ENCODE measurements at places on chromosomes 2 and 18.

GRCh38 chr2:212520340-212520739 is 18.3 kb downstream of the ERBB4 start:
- DNase-seq, result peak; percentile 16

DNA sequence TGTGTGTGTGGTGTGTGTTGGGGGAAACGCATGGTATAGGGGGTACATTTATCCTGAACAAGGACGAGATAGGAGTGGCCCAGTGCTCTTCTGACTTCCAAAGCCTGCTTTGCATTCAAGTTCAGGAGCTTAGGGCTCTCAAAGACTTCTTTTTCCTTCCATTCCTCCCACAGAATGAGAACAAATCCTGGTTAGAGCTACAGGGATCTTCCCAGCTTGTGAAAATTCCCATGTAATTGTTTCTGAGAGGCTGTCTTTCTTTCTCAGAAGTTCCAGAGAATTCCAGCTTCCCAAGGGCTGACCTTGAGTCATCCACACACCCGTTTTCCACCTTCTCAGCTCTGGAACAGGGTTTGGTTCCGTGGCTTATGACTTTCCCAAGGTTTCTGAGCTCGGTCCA is 38.9 kb downstream of the FASTKD2 start:
- no peak for DNase-seq

GRCh38 chr2:216044883-216045486 is 31.6 kb upstream of the MREG start:
- no peak for DNase-seq

GRCh38 chr2:219527472-219527871 is 13.2 kb downstream of the ASIC4 start:
- no peak for DNase-seq

DNA sequence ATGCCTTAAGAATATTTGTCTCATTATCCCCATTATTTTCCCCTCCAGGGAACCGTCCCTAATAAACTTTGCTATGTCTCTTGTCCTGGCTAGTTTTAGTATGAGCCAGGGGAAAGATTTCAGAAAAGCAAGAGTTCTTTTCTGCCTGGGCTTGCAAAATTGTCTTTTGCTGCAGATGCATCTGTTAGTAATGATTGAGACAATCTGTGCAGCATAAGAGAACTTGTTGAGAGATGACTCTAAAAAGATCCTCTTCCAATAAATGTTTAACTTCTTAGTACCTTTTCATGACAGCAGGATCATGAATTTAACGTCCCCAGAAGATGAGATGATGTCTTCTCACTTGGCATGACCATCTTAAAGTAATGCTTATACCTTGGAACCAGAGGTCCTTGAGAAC is 172.5 kb upstream of the CREB1 start:
- DNase-seq, result no peak

DNA sequence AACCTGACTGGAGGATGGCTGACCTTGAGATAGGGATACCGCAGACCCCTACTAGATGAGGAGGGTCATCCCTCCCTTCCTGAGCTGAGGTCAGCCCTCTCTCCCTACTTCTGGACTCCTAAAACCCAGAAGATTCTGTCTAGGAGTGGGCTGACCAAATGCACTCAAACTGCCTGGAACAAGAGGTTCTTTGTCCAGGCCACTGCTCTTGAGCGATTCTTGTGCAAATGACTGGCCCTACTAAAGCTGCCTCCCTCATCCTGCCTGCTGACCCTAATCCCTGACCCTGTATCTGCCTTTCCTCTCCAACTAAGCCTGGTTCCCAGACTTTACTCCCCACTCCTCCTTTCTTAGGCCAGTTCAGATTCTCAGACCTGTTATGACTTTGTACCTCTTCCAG is 56.2 kb downstream of the EFR3B start:
- DNase-seq, result no peak

GRCh38 chr18:40751186-40751585 is 1203.8 kb upstream of the PIK3C3 start:
- DNase-seq, result no peak

DNA sequence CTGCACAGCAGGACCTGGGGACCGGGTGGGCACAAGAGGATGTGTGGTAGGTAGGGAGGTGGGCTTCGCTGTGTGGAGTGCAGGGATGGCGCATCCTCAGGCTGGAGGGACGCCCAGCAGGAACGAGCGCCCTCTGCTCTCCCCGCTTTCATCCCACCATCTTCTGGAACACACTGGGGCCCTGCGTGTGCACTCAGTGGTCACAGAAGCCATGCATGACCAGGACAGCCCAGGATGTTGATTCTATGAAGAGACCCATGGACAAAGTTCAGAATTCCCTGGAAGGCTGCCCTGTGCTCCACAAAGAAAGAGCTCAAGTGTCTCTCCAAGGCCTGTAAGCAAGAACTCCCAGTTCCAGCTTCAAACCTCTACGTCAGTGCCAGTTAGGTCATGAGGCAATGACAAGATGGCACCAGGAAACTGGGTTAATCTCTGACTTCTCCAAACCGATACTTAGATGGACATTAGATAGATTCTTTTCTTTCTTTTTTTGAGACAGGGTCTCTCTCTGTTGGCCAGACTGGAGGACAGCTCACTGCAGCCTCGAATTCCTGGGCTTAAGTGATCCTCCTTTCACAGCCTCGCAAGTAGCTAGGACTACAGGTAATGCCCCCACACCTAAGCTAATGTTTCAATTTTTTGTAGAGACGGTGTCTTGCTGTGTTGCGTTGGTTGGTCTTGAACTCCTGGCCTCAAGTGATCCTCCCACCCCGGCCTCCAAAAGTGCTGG is 3.4 kb downstream of the SLC66A2 start:
- no peak for DNase-seq

DNA sequence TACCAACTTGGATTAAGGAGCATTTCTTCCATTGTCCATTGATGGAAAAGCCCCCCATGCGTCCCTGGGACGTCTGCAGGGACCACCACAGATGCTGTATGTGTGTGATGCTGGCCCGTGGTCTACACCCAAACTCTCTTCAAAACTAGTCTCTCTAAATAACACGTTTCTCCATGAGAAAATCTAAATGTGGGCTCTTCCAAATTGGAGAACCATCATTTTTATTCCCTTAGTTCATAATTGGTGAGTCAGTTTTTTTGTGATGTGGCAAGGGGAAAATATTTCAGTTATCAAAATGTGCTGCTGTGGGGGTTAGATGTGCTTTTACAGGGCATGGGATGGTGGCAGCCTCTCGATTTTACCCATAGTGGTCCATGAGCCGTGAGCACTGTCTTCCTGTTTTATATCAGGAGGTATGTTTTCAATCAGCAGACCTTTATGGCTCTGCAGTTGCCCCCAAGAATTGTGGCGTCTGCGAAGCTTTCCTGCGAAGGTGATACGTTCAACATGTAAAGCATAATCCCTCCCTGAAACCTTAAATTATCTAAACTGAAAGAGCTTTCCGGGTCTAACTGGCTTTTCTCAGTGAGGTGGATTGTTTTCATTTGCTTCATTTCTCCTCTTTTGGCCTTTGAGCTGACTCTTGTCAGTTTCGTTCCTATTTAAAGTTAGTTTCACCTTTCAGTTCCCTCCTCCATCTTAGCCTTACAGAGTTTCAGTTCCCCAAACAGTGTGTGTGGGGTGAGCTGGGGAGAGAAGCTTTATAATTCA is 78.4 kb downstream of the SETBP1 start:
- no peak for DNase-seq

DNA sequence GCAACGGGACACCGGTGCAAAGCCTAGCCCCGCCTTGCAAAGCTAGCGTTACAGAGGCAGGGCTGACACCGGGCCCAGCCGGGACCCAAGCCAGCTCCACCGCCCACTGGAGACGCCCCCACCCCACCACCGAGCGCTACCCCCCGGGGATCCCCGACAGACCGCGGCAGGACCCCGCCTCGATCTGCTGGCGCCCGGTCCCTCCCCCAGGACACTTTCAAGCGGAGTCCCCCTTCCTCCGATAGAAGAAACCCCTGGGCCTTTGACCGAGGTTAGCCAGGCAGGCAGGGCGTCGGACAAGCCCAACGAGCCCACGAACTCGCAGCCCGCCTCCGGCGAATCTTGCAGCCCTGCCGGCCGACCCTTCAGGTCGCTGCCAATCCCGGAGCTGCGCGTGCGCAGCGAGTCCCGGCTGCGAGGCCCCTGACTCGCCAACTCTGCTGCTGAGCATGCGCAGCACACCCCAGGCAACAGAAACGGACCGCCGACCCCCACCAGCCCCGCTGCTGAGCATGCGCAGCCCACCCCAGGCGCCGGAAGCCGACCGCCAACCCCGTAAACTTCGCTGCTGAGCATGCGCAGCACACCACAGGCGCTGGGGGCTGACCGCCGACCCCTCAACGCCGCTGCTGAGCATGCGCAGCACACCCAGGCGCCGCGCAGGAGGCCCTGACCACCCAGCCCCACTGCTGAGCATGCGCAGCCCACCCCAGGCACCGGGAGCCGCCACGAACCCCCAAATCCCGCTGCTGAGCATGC is 656 bp downstream of the ADI1 start:
- DNase-seq, result peak; percentile 98

GRCh38 chr2:138827426-138828054 is 47.4 kb upstream of the NXPH2 start:
- DNase-seq, result peak; percentile 81

- no peak for DNase-seq
Measured at GRCh38 chr2:49686291-49686690, 532.0 kb upstream of the FSHR start.

GRCh38 chr2:106189325-106189724 is 4.8 kb downstream of the UXS1 start:
- no peak for DNase-seq

DNA sequence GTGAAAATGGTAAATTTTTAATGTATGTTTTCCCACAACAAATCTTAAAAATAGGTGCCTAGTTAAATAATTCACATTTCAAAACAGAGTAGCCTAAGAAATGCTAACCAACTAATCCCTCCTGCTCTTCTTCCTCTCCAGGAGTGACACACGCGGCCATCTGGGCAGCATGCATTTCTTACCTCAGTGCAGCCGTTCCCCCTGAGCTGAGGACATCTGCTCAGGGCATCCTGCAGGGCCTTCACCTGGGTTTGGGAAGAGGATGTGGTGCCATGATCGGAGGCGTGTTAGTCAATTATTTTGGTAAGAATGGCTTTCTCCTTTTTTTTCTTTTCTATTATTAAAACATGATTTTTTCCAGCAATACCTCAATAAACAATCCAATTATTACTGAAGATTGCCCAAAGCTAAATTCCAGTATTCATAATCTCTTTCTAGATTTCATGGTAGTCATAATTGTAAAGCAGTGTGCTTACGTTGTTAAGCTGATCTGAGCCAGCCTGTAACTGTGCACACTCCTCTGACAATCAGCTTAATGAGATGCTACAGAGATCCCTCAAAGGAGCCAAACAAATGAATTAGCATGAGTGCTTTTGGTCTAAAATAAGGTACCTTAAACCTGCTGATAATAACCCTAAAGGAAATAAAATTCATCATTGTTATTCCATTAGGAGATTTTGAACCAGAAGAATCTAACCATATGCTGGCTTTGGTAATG is 45.8 kb downstream of the NEMP2 start:
- DNase-seq, result no peak

GRCh38 chr2:27263287-27264252 is 723 bp upstream of the SLC30A3 start:
- DNase-seq, result no peak

DNA sequence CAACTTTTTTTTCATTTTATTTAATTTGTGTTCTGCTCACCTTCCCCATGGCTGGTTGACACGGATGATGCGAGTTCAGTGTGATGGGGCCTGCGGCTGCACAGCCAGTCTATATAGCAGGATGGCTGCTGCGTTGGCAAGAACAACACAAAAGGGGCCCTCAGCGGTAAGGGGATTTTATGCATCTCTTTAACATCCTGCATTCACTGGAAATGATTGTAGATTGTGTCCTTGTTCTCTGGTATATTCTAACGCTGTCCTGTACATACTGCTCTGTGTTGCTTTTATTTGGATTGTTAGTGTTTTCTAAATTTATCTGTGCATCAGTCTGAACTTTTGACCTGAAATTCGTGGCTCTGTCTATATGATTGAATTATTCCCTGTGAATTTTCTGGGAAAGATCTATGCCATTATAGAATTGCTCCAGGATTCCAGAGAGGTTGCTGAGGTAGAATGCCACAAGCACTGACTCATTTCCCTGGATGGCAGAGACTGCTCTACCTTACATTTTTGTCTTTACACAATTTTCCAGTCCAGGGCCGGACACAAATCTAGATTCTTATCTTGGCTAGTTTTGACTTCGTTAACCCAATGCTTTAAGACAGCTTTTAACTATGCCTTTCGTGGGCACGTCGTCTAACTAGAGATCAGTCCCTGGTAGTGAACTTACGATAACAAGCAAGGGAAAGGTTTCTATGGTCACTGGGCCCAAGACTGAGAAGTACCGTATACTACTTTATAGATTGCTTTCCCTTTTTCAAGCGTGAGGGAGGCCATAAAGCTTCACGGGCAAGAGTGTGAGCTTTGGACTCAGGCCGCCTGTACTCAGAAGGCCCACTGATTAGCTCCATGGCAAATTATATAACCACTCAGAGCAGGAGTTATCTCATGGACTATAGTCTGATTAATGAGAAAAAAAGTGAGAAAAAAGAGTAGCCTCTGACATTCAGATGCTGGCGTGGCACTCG is at the start of gene CRYGC:
CRYGC (minus strand) TSS at position 85 of the 968 bp plus-strand sequence; CDS start at position 49, 36 bp downstream.
- DNase-seq, result no peak

DNA sequence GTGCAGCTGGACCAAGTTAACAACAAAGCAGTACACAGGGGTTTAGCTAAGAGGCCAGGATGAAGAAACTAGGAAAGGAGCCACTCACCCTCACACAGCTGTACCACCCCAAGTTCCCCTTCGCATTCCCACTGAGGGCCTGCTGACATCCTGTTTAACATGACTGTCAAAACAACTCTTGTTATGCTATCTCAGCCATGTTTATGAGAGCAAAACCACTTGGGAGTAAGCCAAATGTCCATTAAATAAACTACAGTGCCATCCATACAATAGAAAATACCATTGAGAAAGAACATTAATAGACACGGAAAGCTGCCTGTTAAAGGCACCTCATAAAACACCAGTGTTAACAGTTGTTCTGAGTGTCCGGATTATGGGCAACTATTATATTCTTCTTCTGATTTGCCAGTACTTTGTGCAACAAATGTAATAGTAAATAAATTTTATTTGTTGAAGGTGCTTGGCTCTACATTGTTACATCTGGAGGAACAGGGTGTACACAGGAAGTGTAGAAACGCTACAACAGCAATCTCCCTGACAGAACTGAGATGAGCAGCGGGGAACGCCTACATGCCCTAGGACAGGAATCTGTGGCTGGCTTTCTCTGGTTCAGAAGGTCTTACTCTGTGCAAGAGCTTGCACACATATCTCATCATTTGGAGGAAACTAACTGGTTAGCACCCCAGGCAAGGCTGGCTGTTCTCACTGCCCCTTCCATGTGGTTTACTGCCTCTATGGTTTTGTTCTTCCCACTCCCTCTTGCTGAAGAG is 85.6 kb downstream of the EHD3 start:
- DNase-seq, result peak; percentile 61

DNA sequence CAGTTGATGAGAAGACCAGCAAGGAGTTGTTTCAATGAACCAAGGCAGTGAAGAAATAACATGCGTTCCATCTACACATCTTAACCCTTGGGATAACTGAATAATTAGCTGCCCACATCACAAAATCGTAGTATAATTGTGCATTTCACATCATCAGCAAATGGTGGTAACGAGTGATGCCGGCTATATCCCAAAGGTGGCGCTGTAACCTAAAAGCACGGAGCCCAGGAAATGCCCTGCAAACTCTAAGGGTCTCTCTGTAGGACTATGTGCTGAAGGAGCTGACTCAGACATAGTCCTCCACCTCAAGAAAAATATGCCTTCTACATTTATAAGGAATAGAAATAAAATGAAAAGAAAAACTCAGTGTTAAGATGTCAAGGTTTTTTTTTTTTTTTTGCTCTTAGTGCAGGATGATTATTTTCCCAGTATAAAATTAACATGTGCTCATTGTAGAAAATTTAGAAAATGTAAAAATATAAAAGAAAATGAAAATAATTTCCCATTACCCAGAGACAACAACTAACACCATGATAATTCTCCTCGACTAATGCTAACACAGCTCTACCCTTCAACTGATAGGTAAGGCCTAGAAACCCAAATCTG is 23.1 kb upstream of the DSG3 start:
- no peak for DNase-seq

All from adipocyte (in vitro differentiated cells).